ENCODE measurements at places on chromosomes 3 and 15.

- peak; percentile 2 for DNase-seq
Measured at GRCh38 chr3:6022621-6023020, 835.1 kb downstream of the EDEM1 start.

GRCh38 chr15:56325186-56325585 is 40.0 kb upstream of the TEX9 start:
- DNase-seq, result peak; percentile 4

DNA sequence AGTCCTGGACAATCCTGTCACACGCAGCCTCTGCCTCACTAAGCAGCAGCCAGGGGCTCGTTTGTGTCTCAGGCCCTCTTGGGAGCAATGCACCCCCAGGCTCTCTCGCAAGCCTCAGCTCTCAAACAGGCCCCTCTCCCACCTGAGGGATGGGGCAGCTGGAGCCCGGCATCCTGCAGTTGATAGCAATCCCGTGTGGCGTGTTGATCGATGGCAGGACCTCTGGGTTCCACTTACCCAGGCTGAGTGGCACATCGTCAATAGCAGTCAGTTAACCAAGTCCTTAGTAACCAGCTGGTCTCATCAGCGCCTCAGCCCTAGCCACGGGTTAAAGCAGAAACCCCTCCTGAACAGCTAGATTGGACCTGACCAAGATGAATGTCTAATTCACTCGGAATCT is 36.5 kb upstream of the PLXNA1 start:
- no peak for DNase-seq

DNA sequence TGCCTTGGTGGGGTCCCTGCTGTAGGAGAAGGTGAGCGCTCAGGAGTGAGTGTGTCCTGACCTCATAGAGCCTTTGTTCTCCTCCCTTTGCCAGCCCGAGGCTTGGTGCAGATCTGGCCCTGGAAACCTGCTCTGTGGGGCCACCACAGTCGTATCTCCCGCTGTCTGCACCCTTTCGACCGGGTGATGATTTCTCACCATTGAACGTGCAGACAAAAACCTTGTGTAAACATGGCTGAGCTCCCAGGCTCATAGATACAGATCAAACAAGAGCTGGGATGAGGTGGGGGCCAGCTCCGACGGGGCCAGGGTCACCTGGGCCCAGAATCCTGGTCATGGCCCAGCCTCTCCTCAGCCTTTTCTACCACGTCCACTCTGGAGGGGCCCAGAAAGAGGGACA is 34.6 kb upstream of the ESYT3 start:
- no peak for DNase-seq

- DNase-seq, result no peak
Measured at GRCh38 chr3:175941352-175941751, 1082.2 kb downstream of the NAALADL2 start.

GRCh38 chr3:54949491-54950044 is 21.7 kb upstream of the LRTM1 start:
- no peak for DNase-seq

GRCh38 chr3:60588806-60589205 is 662.4 kb downstream of the FHIT start:
- no peak for DNase-seq

- no peak for DNase-seq
Measured at GRCh38 chr15:75431682-75432081, 19.8 kb downstream of the SIN3A start.

DNA sequence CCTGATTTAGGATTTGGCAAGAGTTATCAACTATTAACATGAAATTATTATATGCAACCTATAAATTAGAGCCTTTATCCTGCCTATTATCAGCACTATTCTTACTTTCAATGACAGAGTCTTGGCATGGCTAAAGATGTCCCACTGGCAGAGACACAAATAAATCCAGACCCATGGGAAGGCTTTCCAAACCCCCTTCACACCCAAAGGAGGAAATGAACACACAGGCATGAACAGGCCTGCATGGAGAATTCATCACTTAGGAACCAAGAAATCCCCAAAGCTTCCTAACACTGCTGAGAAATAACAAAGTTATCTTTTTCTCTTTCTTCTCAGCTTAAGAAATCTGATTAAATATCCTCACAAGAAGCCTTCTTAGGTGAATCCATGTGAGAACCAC is 213.9 kb downstream of the OCA2 start:
- DNase-seq, result no peak

GRCh38 chr3:48546203-48546829 is 10.3 kb downstream of the PFKFB4 start:
- no peak for DNase-seq

DNA sequence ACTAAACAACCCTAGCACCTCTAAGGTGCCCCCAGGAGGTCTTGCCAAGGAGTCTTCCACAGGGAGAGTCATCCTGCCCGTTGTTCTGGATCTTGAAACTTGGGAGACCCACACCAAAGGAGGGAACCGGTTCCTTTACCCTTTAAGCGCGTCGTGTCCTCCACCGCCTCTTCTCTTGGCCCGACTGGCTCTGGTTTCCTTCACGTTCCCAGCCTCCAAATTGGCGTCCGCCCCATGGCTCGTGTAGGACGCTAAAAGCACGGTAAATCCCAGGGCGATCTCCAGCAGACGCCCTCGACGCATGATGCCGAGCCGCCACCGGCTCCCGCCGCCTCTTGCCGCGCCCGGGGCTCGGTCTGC is 1.1 kb downstream of the FBN1 start:
- DNase-seq, result peak; percentile 47

DNA sequence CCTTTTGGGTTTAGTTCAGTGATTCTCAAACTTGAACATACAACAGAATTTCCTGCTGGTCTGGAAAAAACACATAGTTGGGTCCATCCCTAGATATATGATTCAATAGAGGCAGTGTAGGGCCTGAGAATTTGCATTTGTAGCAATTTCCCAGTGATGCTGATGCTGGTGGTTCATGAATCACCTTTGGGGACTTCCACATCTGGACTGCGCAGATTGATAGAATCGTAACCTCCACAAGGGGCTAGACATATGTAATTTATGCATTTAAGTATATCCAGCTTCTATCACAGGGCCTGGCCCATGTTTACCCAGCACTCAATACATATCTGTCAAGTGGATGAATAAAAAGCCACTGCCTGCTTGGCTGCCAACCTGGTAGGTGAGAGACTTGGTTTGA is 33.8 kb upstream of the SUCLG2 start:
- DNase-seq, result no peak

GRCh38 chr15:41180206-41180789 is 50.3 kb downstream of the EXD1 start:
- peak; percentile 19 for DNase-seq

GRCh38 chr3:48894516-48894915 is 4.2 kb downstream of the SLC25A20 start:
- DNase-seq, result no peak

DNA sequence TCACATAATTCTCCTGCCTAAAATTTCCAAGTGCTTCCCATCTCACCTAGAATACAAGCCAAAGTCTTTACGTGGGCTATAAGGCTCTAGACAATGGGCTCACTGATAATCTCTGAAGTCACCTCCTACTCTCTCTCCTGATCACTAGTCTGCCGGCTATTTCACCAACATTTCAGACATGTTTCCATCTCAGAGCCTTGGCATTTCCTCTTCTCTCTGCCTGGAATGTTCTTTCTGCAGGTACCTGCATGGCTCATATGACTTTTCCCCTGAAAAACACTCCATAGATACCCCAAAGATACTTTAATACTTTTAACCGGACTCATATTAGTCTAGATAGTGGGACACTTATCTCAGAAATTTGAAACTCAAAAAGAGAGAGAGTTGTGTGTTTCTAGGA is 32.7 kb downstream of the CD200 start:
- DNase-seq, result peak; percentile 60

GRCh38 chr3:27596334-27596841 is 112.2 kb upstream of the SLC4A7 start:
- peak; percentile 85 for DNase-seq

DNA sequence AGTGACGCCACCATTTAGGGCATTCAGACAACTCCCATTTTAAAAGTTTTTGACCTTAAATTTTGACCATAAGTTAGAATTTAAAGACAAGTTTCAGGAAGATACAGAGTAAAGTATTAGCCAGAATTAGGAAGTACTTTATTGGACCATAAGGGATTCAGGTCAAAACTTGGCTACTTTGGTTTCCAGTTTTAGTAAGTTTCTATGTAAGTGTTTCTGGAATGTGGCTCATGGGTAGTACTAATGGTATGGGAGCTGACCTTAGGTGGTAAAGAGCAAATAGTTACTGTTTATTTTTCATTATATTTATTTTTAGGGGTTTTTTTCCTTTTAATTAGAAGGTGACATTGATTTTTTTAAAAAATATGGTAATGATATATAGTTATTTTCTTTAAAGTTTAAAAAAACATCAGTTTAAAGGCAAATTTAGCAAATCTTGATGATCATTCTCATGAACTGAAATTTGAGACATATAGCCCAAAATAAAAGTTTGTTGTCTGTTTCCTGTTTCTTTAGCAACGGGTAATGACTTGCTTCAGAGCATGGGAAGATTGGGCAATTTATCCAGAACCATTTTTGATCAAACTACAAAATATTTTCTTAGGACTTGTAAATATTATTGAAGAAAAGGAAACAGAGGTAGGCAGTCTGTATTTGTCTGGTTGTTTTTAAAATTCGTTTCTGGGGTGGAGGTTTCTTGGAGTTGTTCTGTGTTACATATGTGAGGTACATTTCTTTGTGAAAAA is 34.3 kb downstream of the U2SURP start:
- peak; percentile 56 for DNase-seq

DNA sequence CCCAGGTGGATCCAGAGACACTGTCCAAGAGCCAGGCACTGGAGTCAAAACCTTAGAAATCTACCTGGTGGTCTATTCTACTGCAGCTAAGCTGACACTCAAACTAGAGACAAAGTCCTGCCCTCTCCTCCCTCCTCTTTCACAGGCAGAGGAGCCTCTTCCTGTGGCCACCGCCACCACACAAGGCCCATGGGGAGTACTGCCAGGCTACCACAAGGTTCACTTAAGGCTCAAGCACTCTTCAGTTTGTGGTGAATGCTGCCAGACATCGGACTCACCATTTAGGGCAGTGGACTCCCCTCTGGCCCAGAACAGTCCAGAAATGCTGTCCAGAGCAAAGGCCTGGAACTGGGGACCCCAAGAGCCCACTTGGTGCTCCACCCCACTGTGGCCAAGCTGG is 160.9 kb downstream of the ADAMTS17 start:
- no peak for DNase-seq

DNA sequence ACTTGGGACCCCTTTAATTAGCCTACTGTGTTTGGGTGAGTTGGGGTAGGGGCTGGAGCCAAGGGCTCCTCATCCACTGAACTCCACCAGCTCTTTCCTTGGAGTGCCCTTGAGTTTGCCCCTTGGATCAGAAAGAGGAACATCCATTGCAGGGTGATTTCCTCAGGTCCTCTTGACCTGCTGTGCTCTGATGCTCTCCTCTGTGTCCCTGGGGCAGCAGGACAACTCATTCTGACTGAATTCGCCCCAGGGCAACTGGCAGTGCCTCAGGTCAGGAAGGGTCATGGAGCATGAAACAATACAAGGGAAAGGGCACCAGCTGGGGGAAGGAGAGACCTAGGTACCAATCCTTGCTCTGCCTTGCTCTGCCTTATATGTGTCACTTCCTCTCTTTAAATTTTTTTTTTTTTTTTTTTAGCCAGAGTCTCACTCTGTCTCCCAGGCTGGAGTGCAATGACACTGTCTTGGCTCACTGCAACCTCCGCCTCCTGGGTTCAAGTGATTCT is 47.8 kb downstream of the BSN start:
- DNase-seq, result no peak

DNA sequence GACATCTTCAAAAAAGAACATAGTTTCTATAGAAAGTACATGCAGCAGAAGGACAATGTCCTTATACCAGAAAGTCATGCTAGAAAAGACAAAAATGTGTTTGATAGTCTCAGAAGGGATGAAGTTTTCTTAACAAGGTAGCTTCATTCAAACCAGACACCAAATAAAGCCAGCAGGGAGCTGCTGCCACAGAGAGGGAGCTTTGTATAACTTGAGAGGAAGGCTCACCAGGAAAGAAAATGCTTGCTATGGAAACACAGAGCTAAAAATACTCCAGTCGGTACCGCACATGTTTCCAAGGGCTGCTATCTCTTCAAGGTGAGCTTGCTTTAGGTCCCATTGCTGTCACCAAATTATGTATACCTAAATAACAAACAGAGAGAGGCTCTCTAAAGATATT is 1074.8 kb upstream of the ALCAM start:
- DNase-seq, result peak; percentile 9

All from fibroblast of lung (primary cell).